ENCODE measurements at places on chromosomes 6 and 20.

- DNase-seq: no peak
Observed at GRCh38 chr6:33170176-33171015, 21.9 kb downstream of the COL11A2 start.

DNA sequence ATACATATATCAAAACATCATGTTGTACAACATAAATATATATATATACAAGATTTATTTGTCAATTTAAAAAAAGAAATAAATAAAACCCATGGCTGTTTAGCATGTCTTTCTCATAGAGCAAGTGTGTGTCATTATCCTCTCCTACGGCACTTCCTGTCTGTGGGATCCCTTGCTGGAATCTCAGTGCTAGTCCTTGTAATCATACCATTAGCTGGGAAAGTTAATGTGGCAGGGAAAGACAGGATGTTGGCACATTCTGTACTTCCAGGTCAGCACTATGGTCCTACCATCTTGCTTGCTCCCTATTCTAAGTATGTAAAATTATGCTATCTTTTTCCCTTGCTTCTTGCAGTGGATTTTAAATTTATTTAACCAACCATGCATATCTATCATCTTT is 9.5 kb upstream of the SLC17A3 start:
- DNase-seq: no peak

DNA sequence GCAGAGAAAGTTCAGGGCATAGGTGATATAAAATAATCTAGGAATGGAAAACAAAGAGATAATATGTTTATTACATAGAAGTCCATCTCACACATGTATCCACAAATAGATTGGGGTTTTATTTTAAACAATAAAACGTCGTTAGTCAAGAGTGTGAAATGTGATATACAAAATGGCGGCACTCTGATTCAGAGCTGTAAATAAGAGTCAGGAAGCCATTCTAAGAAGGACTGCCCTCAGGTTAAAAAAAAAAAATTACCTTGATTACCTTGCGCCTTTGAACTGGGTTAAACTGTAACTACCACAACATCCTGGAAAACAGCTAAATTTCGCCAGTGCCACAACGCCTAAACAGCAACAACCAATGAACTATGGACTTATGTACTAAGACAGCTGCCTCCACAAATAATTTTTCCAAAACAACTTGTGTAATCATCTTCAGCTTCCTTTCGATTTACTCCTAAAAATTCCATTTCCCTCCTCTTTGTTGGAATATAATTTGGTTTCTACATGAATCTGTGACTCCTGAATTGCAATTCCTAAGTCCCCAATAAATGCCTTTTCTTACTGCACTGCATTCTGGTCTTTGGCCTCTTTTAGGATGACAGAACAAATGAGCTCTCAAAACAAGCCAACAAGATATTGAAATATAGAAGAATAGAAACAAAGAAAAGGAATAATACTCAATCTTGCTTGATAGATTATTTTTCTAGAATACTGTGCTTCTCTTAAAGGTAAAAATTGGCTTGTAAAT is 1019.5 kb upstream of the MAP3K7 start:
- DNase-seq: no peak

GRCh38 chr20:4134861-4135379 is 119.6 kb upstream of the RNF24 start:
- no peak for DNase-seq

DNA sequence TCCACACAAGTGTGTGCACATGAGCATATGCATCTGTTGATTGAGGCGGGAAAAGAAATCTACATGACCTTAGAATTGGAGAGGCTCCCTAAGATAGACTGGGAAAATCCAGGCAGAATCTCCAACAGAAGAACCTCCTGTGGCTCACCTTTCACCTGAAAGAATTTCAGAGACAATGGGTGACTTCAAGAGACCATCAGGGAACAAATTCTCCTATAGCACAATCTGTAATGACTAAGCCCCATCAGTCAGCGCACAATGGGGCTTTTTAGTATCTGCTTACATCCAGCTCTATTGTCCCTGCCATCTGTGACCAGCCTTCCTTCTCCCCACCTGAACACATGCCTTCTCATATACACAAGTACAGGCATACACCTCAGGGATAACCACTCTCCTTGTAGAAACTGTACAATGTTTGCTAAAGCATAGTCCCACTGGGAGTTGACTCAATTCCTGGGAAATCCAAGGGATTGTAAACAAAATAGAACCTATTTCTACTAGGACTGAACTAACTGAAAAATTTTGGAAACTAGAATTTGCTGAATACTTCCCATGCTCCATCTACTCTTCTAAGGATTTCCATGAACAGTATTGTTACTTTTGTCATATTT is 150.8 kb upstream of the STXBP5 start:
- no peak for DNase-seq

DNA sequence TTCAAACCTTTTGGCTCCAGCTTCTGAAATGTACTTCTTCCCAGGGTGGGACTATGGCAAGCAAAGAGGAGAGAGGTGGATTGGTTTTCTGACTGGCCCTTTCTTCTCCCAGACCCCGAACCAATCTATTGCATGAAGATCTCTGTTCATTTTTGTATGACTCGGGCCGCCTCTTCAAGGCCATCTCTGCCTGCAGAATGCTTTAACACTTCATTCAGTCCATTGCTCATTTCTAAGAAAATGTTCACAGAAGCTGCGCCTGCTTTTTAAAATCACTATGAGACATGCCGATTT is 1.6 kb downstream of the VGLL2 start:
- DNase-seq: no peak

GRCh38 chr6:13513626-13514502 is 26.5 kb upstream of the GFOD1 start:
- no peak for DNase-seq

- no peak for DNase-seq
Observed at GRCh38 chr6:19789100-19789803, 47.9 kb upstream of the ID4 start.

GRCh38 chr6:160218810-160219209 is 39.8 kb downstream of the SLC22A2 start:
- no peak for DNase-seq

GRCh38 chr20:17655286-17655651 is 26.8 kb downstream of the RRBP1 start:
- no peak for DNase-seq

DNA sequence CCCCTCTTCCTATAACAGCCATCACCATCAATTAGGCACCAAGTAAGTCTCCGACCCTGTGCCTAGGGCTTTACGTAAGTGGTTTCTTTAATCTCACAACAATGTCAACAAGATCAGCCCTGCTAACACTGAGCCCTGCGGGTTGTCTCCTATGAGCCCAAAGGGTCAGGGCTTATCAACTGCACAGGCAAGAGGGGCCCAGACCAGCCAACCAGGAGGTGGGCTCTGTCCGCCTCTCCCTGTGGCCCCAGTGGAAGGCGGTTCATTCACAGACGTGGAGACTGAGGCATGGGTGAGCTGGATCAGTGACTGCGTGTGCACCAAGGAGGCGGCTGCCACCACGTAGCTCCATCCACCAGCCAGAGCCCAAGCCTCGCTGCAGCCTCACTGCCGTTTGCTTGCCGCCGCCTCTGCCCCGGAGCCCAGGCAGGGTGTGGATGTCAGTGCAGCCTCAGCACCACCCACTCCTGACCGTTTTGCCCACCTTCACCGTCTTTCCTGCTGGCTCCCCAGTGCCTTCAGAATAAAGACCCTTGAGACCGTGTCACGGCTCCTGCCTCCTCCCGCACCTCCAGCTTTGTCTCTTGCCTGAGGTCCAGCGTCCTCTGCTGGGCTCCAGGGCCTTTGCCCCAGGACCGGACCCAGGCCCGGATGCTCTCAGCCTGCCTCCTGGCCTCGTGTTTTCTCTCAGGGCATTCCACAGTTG is 78.7 kb downstream of the DLL1 start:
- DNase-seq: no peak

- DNase-seq: no peak
Observed at GRCh38 chr20:51756653-51757052, 11.5 kb downstream of the ATP9A start.

- DNase-seq: no peak
Observed at GRCh38 chr6:137258170-137258569, 39.0 kb upstream of the IFNGR1 start.

DNA sequence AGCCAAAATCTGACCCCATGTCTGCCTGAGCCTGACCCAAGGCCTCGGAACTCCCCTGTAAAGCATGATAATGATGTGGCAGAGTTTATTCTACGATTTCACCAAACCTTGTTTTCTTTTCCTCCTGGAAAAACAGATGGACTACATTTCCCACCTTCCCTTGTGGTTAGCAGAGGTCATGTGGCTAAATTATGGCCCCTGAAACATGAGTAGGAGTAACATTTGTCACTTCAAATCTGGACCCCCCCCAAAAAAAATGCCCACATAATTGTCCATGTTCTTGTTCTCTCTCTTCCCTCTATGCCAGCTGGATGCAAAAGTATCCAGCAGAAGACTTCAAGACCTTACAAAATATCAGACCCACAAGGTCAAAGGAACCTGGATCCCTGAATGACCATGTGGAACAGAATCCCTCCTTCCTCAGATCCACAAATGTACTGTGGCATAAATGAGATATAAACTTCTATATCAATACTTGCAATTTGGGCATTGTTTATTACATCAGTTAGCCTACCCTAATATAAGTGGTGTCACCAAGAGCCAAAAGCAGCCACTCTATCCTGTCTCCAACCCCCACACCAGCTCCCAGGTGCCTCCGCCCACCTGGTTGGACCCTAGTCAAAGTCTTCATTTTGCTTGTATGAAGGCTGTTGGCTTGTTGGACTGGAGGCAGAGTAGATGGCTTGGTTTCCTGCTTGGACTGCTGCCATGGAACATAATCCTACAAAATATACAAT is 1.4 kb downstream of the C20orf96 start:
- no peak for DNase-seq

- no peak for DNase-seq
Observed at GRCh38 chr6:108914235-108915022, 66.2 kb downstream of the ARMC2 start.

GRCh38 chr20:4090756-4091489 is 75.6 kb upstream of the RNF24 start:
- DNase-seq: peak; percentile 41

GRCh38 chr6:40472353-40472752 is 114.8 kb downstream of the LRFN2 start:
- no peak for DNase-seq

GRCh38 chr6:27295301-27296079 is 16.6 kb downstream of the POM121L2 start:
- peak; percentile 52 for DNase-seq

DNA sequence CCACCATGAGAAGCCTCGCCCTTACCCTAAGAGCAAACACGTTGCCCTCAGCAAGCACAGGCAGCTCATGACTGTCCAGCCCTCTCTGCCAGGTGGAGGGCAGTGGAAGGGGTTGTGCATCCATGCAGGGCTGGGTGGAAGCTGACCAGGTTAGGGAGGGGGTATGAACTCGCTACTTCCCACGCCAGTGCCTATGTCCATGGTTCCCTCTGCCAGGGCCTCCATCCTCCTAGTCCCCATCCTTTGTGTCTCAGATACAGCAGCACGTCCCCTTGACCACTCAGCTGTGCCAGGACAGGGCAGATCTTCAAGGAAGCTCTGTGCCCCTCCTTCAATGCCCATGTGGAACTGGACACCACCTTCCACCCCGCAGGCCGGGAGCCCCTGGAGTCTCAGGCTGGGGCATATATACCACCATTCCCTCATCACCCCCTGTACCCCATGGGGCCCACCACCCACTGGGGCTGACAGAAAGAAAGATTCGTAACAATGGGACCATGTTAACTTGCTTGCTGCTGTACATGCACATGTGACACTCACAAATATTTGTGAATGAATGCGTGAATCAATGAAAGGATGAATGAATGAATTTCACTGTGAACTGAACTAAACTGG is 90.7 kb downstream of the ANKRD60 start:
- no peak for DNase-seq

DNA sequence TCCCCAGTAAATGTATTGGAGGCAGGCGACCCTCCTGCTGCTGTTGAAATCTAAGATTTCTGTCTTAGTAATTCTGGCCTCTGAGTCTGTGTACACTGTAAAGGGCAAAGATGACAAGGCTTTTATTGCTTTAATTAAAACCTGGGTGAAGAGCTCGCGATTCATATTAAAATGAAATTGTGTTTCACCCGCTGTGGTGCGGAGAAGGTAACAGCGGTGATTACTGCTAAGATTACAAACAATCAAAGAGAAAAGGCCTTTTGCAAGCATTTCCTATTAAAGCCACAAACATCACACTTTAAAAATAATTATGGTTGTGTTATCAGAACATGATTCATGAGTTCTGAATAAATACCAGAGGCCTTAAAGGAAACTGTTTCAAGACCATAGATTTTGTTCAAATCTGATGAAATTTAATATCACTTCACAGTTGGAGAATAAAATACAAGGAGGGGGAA is 69.3 kb downstream of the TOX2 start:
- DNase-seq: no peak

DNA sequence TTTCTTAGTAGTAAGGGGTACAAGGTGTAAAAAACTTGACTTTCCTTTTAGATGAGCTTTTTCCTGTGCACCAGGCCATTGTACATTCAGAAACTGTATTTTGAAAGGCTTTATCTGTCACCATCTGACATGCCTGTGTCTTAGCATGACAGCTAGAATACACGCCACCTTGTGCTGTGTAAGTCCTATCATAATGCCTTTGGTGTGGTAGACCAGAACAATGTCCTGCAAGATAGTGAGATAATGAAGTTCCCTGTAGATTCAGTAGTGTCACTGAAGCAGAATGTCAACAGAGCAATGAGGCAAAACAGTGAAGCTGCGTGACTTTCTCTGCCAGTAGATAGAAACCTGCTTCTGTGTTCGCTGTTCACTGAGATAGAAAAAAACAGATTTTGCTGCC is 105.8 kb downstream of the JAG1 start:
- DNase-seq: no peak

GRCh38 chr6:131776985-131777384 is 30.8 kb upstream of the ENPP1 start:
- no peak for DNase-seq

GRCh38 chr6:5084360-5084780 is 771 bp upstream of the PPP1R3G start:
- no peak for DNase-seq

GRCh38 chr6:118507636-118508035 is 40.5 kb upstream of the PLN start:
- DNase-seq: no peak

DNA sequence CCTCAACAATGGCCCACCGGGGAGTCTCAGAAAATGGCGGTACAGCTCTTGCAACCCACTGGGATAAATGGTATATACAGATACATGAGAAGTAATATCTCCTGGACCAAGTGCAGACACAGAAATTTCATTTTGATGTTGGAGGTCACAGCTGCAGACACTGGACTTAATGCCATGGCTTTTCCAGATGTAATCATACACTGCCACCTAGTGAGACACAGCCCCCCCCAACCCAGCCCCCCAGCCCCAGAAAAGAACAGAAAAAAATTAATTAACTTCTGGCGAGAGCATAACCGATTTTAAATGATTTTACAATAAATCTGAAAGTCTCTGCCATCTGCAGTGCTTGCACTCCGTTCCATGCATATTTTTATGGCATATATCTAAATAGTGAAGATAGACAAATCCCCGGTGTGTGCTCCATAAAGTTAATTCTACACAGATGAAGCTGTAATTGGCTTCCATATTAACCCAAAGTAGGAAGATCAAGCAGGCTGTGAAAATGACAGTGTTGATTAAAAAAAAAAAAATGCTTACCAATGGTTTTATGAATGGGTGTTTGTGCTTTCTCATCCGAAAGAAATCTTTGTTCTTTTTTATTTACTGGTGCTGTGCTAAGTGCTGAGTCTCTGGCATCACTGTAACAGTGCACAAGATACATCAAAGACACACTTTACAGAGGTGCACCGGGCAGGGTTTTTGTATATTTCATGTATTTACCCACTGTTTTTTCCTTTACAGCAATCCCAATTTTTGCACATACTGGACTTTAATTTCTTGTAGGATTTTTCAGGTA is 804.1 kb downstream of the TFAP2A start:
- no peak for DNase-seq
